ENCODE measurements at places on chromosomes 13 and 19.
A peak's percentile ranks its signal among the peaks of the same experiment; 100 is the strongest.

GRCh38 chr19:17948514-17948900 lies 15.7 kb downstream of the CCDC124 start:
- DNase-seq, result no peak

DNA sequence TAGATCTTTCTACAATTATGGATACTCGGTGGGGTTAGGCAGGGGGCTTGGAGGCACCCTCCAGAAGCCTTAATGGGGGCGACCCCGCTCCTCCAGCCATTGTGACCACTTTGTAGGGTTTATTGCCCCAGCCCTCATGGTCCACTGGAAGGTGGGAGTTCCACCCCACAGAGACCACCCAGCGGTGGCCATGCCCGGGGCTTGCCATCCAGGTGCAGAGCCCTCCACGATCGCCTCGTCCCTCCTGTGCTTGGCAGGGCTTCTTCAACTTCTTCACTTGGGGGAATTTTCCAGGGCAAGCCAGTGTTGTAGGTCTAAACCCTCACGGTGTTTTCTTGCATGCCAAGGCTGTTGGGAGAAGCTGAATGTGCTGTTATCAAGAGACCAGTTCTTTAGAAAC lies 16.1 kb downstream of the ZNF536 start:
- DNase-seq, result no peak

- peak; percentile 48 for DNase-seq
Measured at GRCh38 chr19:7386308-7386707, 37.6 kb downstream of the ARHGEF18 start.

- DNase-seq, result no peak
Measured at GRCh38 chr13:46672338-46673090, 119.5 kb downstream of the LRCH1 start.

- no peak for DNase-seq
Measured at GRCh38 chr13:110197471-110197870, 109.5 kb downstream of the COL4A1 start.
